ENCODE measurements at places on chromosomes 5 and 9. TPM values are rescaled to one million over a fixed set of nuclear protein-coding genes. Genes with fewer than 3 reads are reported as not detected.

Gene IL9
- not detected for total RNA-seq

Gene SPATA31E1
- total RNA-seq: not detected

Gene PCDHGA3
- not detected for total RNA-seq

Gene LVRN
- total RNA-seq: 0.09 TPM

Gene SLC1A1
- not detected for total RNA-seq

Gene PCDHB4
- not detected for total RNA-seq

Gene TNFSF15
- total RNA-seq: 0.06 TPM
